ENCODE measurements at places on chromosomes 6 and 20.

GRCh38 chr6:83169106-83169505 lies 24.0 kb downstream of the PGM3 start:
- ATAC-seq = no peak

DNA sequence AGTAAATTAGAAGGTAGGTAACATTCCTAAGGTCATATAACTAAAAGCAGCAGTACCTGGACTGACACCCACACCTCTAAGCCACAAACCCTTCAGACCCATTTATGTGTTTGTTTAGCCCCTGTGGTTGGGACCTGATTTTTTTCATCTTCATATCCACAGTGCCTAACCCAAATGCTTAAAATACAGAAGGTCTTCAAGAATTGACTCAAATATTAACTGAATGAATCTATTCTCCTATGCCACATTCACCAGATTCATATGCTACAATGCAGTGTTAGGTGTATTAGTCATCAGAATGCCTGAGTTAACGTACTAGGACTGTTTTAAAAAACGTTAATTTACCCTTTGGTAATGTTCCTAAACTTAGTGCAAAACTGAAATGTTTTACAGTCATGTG lies 124.8 kb downstream of the AHI1 start:
- no peak for ATAC-seq

GRCh38 chr6:33160728-33161344 lies 31.4 kb downstream of the COL11A2 start:
- ATAC-seq = no peak

DNA sequence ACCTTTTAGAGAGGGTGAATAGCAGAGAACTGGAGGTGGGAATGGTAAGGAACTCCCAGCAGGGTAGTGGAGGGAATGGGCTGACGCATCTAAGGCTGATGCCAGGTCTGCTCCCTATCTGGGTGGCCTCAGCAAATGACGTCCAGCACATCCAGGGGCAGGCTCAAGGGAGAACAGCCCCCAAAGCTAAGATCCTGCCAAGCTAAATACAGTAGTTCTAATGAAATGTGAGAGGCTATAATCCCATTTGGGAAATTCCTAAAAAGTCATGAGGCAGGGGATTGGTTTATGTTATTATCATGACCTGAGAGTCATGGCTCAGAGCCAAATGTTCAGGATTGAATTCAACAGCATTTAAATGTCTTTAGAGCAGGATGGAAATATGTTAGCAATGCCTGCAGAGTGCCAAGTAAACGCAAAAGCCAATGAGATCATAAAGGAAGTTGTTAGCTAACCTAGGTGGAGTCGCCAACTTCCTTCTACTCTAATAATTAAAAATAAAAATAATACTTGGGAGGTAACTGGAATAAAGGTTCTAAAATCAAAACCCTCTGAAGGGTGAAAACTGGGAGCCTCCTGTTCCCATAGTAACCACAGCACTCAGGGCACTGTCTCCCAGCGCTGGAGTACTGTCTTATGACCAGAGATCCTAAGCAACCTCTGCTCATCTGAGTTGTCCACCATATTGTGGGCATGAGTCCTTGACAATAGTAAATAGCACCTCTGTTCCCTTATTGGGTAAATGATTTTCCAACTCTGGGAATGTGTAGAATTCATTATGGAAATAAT lies 34.8 kb downstream of the IYD start:
- no peak for ATAC-seq

DNA sequence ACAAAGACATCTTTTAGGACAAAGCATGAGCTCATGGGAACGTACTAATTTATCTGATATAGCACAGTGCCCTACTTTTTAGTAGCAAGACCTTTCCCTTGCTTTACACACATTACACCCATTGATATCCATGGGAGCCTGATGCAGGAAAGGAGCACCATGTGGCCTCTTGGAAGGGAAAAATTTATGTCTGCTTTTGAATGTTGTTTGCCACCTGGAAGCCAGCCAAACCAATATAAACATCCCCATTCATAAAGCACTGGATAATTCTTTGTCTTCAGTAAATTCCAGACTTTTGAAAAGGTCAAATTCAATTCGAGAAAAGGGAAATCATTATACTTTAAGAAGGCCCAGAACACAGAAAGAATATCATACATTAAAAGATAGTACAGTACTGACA lies 152.3 kb upstream of the BEND6 start:
- ATAC-seq = no peak

GRCh38 chr20:1618954-1619540 lies 762 bp downstream of the SIRPB1 start:
- peak; percentile 20 for ATAC-seq

- peak; percentile 94 for ATAC-seq
Observed at GRCh38 chr20:32621071-32621890, 36.1 kb upstream of the NOL4L start.

GRCh38 chr6:149754548-149754947 lies 5.0 kb downstream of the PCMT1 start:
- ATAC-seq = no peak

- ATAC-seq = no peak
Observed at GRCh38 chr6:39062014-39062740, 13.6 kb downstream of the GLP1R start.

- no peak for ATAC-seq
Observed at GRCh38 chr6:99993533-99994251, at the start of gene MCHR2. MCHR2 (minus strand) TSS chr6:99994223; CDS start chr6:99956147, 38,076 bp downstream.

- peak; percentile 76 for ATAC-seq
Observed at GRCh38 chr6:69866351-69866769, at the start of gene COL19A1. COL19A1 (plus strand) TSS chr6:69866556; CDS start chr6:69879568, 13,012 bp downstream.
